ENCODE measurements at places on chromosomes 2 and 18. TPM values are rescaled to one million over a fixed set of nuclear protein-coding genes. Genes with fewer than 3 reads are reported as not detected.

The CRIM1 gene
- total RNA-seq, result 35.7 TPM

GRCh38 chr18:37447962-37448888, 117.4 kb downstream of the CELF4 start:
- H3K36me3 ChIP-seq, result no peaks in the 10 kb centered on the region
- DNase-seq, result no peak
- peaks cover 55% of the 10 kb centered on the region for H3K4me1 ChIP-seq
- no peak overlapping the region for H3K27ac ChIP-seq
- peak overlapping the region; percentile 5 for H3K4me3 ChIP-seq

GRCh38 chr2:197080578-197081216, 154.2 kb upstream of the PGAP1 start:
- H3K4me3 ChIP-seq, result peak overlapping the region; percentile 61
- H3K27me3 ChIP-seq, result no peaks in the 10 kb centered on the region
- no peak for DNase-seq
- H3K27ac ChIP-seq, result peak overlapping the region; percentile 97
- peaks cover 18% of the 10 kb centered on the region for H3K4me1 ChIP-seq

- H3K4me3 ChIP-seq, result no peak overlapping the region
- no peak overlapping the region for H3K27ac ChIP-seq
- no peak for DNase-seq
- no peaks in the 10 kb centered on the region for H3K36me3 ChIP-seq
- no peaks in the 10 kb centered on the region for H3K27me3 ChIP-seq
- H3K4me1 ChIP-seq, result no peaks in the 10 kb centered on the region
Measured at GRCh38 chr2:58304843-58305242, 63.7 kb upstream of the FANCL start.

The PLA2R1 gene
- 0.34 TPM for total RNA-seq

The LYG2 gene
- total RNA-seq, result not detected

Data from glutamatergic neuron (in vitro differentiated cells).